ENCODE measurements at places on chromosomes 1 and 21.

- DNase-seq = no peak
Measured at GRCh38 chr21:43269440-43269839, 100.6 kb downstream of the CRYAA start.

- no peak for DNase-seq
Measured at GRCh38 chr1:43302721-43303470, 2.1 kb downstream of the TIE1 start.

DNA sequence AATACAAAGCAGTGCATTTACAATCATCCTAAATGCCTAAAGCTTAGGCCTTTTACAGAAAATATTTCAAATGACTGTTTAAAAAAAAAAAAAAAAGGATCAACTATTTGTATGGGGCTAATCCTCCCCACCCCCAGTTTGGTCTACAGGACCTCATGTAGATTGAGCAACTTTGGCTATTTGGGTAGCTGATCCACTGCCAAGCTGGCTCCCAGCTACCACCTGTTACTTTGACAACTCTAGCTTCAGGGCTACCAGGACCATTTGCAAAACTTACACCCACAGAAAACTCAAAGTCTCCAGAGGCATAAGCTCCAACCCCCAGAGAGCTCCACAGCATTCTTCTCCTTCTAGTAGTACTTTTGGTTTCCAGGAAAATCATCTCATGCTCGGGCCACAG, 29.4 kb downstream of the JAK1 start:
- DNase-seq = no peak

- no peak for DNase-seq
Measured at GRCh38 chr1:235552146-235552716, 48.0 kb upstream of the B3GALNT2 start.

DNA sequence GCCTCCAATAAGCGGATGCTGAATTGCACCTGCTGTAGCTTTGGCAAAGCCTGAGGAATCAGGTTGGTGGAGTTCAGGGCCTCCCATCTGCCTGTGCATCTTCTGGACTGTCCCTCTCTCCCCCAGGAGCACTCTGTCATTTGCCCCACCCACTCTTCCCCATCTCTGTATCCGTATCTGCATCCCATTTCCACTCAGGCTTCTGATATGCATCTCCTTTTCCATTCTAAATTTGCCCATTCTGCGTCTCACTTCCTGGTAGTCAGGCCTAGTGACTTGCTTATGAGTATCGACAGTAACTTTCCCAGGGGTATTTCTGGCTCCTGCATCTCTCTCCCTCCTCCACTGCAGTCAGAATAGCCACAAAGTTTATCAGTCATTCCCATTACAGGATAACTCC, 15.6 kb downstream of the MR1 start:
- no peak for DNase-seq

GRCh38 chr1:203796236-203796605, 798 bp downstream of the ZBED6 start:
- DNase-seq = no peak

DNA sequence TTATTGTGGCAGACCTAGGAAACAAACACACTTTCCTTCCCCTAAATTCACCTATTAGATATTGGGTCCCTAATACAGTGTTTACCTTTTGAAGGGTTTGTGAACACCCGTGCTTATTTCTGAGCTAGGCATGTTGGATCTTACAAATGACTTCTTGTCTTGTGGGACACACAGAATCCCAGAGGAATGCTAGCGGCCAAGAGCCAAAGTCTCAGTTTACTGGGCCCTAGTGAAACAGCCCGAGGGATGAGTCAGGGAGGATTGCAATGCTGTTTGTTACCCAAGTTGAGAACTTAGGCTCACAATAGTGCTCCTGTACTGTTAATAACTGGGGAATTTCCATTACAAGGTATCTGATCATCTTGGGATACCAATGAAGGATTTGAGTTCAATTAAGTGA, 100.1 kb upstream of the AKT3 start:
- DNase-seq = no peak

GRCh38 chr1:1165485-1165884, 8.2 kb upstream of the TTLL10 start:
- no peak for DNase-seq

DNA sequence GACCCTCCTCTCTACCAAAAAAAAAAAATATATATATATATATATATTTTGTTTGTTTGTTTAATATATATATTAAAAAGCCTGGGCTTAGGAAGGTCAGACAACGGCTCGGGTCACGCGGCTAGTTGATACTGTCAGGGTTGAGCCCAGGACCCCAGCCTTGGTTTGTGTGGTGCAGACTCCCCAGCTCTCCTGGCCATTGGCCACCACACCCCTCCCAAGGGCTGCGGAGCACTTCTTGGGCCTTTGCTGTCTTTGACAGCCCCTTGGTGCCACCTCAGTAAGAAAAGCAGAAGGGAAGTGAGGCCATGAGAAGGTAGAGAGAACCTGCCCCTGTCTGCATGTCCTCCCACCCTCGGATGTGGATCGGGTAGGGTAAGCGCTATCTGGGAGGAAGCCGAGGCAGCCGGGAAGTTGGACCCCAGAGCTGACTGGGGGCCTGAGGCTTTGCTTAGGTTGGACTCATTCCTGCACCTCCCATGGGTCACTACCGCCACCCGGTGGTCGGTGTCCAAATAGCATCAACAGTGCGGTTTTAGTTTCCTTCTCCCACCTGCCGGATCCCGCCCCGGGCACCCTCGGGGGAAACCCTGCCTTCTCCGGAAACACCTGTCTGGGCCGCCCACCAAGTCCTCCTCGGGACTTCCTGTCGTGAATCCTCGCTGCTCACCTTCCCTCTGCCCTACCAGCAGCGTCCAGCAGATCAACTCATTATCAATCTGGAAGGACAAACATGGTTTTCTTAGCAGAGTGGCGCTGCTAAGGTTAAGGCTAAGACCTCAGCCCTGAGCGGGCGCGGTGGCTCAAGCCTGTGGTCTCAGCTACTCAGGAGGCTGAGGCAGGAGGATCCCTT, 29.8 kb upstream of the GNPAT start:
- DNase-seq = peak; percentile 82

DNA sequence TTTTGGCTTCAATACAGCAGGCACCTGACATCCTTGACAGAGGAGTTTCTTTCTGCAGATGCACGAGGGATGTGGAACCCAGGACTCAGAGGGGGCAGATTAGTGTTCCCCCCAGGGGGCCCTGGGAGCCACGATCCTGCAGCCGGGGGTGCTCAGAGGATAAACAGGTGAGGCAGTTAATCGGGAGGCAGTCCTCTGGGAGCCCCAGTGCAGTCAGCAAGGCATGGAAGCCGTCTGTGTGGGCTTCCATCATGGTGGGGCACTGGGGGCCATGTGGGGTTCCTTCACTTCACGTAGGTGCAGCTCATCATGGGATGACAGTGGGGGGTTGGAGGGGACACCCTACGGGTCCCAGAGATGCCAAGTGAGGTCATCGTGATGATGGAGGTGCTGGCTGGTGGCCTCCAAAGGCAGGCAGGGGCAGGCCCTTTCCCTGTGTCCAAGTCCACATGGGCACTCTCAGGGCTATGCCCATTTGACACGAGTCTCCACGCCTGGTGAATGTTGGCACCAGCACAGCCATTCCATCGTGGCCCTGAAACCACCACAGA, 59.3 kb upstream of the ABCG1 start:
- no peak for DNase-seq

DNA sequence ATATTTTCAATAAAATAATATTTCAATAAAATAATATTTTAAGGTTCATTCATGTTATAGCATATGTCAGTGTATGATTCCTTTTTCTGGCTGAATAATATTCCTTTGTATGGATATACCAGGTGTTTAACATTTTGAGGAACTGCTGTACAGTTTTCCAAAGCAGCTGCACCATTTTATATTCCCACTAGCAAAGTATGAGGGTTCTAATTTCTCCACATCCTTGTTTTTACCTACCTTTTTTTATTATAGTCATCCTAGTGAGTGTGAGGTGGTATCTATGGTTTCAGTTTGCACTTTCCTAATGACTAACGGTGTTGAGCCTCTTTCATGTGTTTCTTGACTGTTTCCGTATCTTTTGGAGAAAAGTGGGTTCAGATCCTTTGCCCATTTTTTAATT, 5.2 kb downstream of the DEGS1 start:
- no peak for DNase-seq

- no peak for DNase-seq
Measured at GRCh38 chr1:22789356-22789994, 78.8 kb downstream of the EPHB2 start.

GRCh38 chr1:177597393-177597792, 372.5 kb downstream of the SEC16B start:
- no peak for DNase-seq

DNA sequence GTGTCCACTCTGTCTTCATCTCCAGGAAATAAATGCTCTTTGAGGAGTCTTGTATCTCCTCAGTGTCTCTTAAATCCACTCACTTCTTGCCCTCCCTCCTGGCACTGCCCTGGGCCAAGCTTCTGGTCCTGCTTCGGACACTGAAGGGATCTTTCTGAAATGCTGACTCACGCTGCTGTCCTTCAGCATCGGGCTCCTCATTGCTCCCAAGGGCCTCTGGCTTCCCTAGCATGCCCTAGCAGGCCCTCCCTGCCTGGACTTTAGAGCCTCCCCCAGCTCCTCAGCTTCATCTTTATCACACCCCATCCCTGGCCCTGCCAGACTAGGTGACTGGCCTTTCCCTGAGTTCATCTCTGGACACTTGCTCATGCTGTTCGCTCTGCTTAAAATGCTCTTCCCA, 96.6 kb downstream of the FOXD2 start:
- DNase-seq = no peak

GRCh38 chr1:26307363-26307781, 936 bp upstream of the UBXN11 start:
- no peak for DNase-seq

GRCh38 chr1:56881417-56881816, 26.8 kb downstream of the C8A start:
- DNase-seq = no peak

GRCh38 chr1:55195521-55196233, 19.5 kb downstream of the USP24 start:
- DNase-seq = no peak

- DNase-seq = no peak
Measured at GRCh38 chr1:18005238-18005637, 102.4 kb upstream of the IGSF21 start.

DNA sequence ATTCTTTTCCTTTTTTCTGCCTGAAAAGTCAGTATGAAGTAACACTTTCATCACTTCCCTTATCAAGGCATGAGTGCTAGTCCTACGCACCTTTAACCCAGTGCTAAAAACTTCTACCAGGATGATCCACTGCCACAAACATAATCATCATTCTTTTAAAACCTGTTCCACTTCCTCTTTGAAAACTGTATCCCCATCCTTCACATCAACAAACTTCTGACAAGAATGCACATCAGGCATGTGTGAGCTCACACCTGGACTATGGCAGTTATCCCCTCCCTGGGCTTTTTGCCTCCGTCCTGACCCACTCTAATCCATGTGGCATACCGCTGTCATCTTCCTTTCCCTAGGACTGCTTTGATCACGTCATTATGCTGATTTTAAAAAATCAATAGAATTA, 70.2 kb downstream of the ESRRG start:
- DNase-seq = no peak

- no peak for DNase-seq
Measured at GRCh38 chr1:7371926-7372325, 399.2 kb upstream of the VAMP3 start.

DNA sequence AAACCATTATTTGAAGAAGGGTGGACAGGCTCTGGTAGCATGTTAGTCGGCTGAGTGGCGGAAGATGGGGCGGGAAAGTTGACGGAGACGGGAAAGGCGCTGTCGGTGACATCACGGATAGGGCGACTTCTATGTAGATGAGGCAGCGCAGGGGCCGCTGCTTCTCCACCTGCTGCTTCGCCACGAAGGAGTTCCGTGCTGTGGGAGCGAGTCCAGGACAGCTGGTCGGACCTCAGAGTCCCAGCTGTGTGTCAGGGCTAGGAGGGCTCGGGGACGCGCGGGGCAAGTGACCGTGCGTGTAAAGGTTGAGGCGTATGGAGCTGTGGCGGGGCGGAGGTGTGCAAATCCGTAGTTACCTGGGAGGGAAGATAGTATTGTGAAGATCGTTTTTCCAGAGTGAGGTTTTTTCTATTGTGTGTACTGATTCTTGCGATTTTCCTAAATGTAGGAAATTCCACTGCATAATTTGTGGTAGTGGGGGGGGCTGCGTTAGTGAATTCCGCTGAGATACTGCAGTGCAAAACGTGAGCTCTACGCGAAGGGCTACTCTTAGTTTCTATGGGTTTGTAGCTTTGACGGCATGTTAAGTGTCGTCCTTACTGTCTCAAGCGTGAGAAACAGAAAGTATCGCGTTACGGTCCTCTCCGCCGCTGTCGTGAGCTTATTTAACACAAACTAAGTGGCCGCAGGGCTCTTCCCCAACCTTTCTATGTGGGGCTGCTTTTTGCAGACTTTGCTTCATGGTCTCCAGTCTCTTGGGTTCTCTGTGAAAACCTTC, 111.2 kb upstream of the NBPF11 start:
- peak; percentile 9 for DNase-seq

GRCh38 chr1:155169541-155169940, 3.6 kb downstream of the KRTCAP2 start:
- no peak for DNase-seq

- DNase-seq = no peak
Measured at GRCh38 chr21:45403825-45404729, 888 bp upstream of the COL18A1 start.

DNA sequence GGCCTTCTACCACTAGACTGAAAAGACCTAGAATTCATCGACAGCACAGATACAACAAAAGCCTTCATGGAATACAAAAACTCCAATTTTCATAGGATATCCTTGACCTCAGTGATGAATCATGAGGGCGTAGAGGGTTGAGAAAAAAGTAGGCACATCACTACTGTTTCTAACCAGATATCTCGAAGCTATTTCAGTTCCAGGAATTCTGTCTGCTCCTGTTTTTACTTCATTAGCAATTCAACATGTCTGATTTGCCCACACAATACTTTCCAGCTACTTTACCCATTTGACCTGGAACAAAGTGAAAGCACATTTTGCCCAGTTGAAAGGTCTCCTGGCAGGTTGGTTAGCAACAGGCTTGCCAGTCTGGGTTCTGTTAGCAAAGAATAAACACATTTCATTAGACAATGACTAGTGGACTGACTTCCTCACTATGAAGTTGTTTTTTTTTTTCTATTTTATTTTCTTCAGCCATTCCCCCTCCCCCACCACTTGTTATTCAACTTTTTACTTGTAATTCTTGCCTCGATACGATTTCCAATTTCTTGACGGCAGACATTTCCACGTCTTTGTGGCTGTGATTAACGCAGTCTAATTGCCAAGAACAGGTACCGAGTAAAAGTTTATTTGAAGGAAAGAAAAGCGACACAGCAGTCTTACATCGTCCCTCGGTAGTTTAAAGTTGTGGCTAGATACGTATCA, 4.0 kb upstream of the ZBTB18 start:
- no peak for DNase-seq

GRCh38 chr21:41406340-41406739, 19.7 kb upstream of the MX1 start:
- DNase-seq = no peak

- DNase-seq = no peak
Measured at GRCh38 chr1:89576013-89576412, 51.4 kb downstream of the LRRC8B start.

Data from activated CD4-positive, CD25-positive, alpha-beta regulatory T cell treated with anti-CD3 and anti-CD28 coated beads, Interleukin-2, amount 50 U/mL, for 16 hours (primary cell).